ENCODE measurements at places on chromosomes 5 and 9.

GRCh38 chr9:20985851-20986600, 45.4 kb downstream of the HACD4 start:
- DNase-seq, result no peak

- peak; percentile 27 for DNase-seq
Observed at GRCh38 chr5:163564321-163564938, 59.0 kb downstream of the MAT2B start.

GRCh38 chr9:80552931-80553330, 981.2 kb downstream of the TLE4 start:
- DNase-seq, result peak; percentile 75

DNA sequence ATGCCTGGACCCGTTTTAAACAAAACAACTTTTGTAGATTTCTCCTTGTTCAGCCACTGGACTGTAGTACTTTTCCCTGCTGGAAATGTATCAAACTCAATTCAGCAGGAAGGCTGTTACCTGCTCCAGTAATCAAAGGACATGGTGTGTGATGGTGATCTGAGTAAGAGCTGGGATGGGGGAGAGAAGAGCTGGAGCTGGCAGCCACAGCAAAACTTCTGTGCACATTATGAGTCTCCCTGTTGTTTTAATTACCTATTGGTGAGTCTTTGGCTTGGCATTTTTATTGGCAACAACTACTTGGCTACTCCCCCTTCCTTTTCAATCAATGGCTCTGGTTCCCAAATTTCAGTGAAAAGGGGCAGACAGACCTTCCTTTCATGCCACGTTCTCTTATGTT, 9.7 kb downstream of the NREP start:
- DNase-seq, result no peak
